ENCODE measurements at places on chromosomes 3 and 15. TPM values are rescaled to one million over a fixed set of nuclear protein-coding genes. Genes with fewer than 3 reads are reported as not detected.

- no peaks in the 10 kb centered on the region for H3K36me3 ChIP-seq
- peaks cover 7% of the 10 kb centered on the region for H3K27me3 ChIP-seq
- H3K4me1 ChIP-seq: peaks cover 6% of the 10 kb centered on the region
- DNase-seq: no peak
Measured at GRCh38 chr3:125213946-125214542, 1.5 kb upstream of the SLC12A8 start.

GRCh38 chr15:29452881-29453731, 183.5 kb upstream of the NSMCE3 start:
- no peak for DNase-seq
- H3K4me1 ChIP-seq: no peaks in the 10 kb centered on the region
- no peak overlapping the region for H3K27ac ChIP-seq
- H3K36me3 ChIP-seq: no peaks in the 10 kb centered on the region
- no peaks in the 10 kb centered on the region for H3K27me3 ChIP-seq

DNA sequence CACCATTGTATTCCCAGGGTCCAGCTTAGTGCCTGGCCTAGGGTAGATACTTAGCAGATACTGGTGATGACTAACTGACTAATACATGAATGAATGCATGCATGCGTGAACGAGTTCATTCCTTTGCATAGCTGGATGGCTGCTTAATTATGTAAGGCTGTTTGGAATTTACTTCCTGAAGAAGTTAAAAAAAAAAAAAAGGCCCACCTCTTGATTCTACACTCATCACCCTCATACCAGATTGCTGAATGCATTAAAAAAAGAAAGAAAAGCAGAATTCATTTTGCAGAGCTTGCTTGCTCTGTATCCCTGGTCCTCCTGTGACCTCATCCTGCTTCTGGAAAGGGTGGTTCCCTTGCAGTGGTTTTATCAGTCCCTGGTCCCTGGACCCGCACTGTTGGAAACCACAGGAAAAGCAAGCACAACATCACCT, 277.6 kb upstream of the CFAP20DC start:
- DNase-seq: no peak
- no peak overlapping the region for H3K27ac ChIP-seq
- H3K27me3 ChIP-seq: no peaks in the 10 kb centered on the region
- H3K4me3 ChIP-seq: no peak overlapping the region
- no peaks in the 10 kb centered on the region for H3K4me1 ChIP-seq
- no peaks in the 10 kb centered on the region for H3K36me3 ChIP-seq

- no peak for DNase-seq
- no peak overlapping the region for H3K4me3 ChIP-seq
- H3K4me1 ChIP-seq: no peaks in the 10 kb centered on the region
- H3K27me3 ChIP-seq: no peaks in the 10 kb centered on the region
Measured at GRCh38 chr15:28114721-28115622, 15.9 kb upstream of the OCA2 start.

DNA sequence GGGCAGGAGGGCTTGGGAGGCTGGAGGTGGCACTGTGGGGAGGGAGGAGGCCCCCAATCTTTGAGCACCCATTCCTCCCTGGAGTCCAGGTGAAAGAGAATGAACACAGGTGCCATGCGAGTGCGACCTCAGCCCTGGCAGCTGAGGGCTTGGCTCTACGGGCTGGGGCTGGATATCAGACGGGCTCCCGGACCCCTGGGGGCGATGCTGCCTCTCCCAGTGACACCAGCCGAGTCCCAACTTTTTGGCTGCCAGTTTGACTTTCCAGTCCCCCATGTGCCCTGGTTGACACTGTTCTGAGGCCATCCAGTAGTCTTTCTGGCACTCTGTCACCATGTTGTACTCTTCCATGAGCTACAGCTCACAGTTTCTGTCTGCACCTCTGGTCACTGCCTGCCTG, 1.2 kb downstream of the VILL start:
- no peaks in the 10 kb centered on the region for H3K36me3 ChIP-seq
- H3K4me3 ChIP-seq: no peak overlapping the region
- H3K27me3 ChIP-seq: no peaks in the 10 kb centered on the region
- H3K27ac ChIP-seq: no peak overlapping the region
- H3K4me1 ChIP-seq: peaks cover 9% of the 10 kb centered on the region

GRCh38 chr3:134360046-134360445, 14.2 kb downstream of the AMOTL2 start:
- H3K4me3 ChIP-seq: no peak overlapping the region
- peaks cover 4% of the 10 kb centered on the region for H3K27me3 ChIP-seq
- no peak for DNase-seq
- no peak overlapping the region for H3K27ac ChIP-seq
- no peaks in the 10 kb centered on the region for H3K36me3 ChIP-seq

WDR76 gene
- polyA plus RNA-seq: 27.4 TPM

SLC9C1 gene
- not detected for polyA plus RNA-seq

IQCF6 gene
- not detected for polyA plus RNA-seq
